ENCODE measurements at places on chromosomes 12 and 14.
A peak's percentile ranks its signal among the peaks of the same experiment; 100 is the strongest.

- no peak overlapping the region for H3K27ac ChIP-seq
- peaks cover 6% of the 10 kb centered on the region for H3K4me1 ChIP-seq
- no peaks in the 10 kb centered on the region for H3K36me3 ChIP-seq
- no peaks in the 10 kb centered on the region for H3K27me3 ChIP-seq
These were observed 17.1 kb downstream of the ZFC3H1 start for GRCh38 chr12:71646512-71646911.

DNA sequence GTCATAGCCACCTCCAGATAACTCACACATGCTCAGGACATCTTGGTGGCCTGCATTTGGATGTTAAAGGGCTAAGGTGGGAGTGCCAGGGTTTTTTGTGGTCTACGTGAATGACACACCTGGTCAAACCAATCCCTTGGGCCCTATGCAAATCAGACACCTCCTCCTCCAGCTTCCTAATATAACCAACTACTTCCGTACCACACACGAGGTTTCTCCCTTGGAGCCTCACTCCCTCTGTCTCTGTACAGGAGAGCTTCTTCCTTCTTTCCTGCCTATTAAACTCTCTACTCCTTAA, 19.6 kb downstream of the APOBEC1 start:
- H3K4me3 ChIP-seq, result no peak overlapping the region
- no peak overlapping the region for H3K27ac ChIP-seq
- no peak for DNase-seq

- no peaks in the 10 kb centered on the region for H3K36me3 ChIP-seq
- no peak overlapping the region for H3K4me3 ChIP-seq
- no peak for DNase-seq
- no peaks in the 10 kb centered on the region for H3K4me1 ChIP-seq
- no peak overlapping the region for H3K27ac ChIP-seq
These were observed 198.8 kb upstream of the TMEM132C start for GRCh38 chr12:128068211-128068610.

- H3K4me3 ChIP-seq, result peak overlapping the region; percentile 83
- peak; percentile 57 for DNase-seq
- H3K27me3 ChIP-seq, result no peaks in the 10 kb centered on the region
- no peaks in the 10 kb centered on the region for H3K36me3 ChIP-seq
- H3K27ac ChIP-seq, result peak overlapping the region; percentile 46
- H3K4me1 ChIP-seq, result peaks cover 27% of the 10 kb centered on the region
These were observed 734 bp downstream of the FIGNL2 start for GRCh38 chr12:51847643-51848325.

DNA sequence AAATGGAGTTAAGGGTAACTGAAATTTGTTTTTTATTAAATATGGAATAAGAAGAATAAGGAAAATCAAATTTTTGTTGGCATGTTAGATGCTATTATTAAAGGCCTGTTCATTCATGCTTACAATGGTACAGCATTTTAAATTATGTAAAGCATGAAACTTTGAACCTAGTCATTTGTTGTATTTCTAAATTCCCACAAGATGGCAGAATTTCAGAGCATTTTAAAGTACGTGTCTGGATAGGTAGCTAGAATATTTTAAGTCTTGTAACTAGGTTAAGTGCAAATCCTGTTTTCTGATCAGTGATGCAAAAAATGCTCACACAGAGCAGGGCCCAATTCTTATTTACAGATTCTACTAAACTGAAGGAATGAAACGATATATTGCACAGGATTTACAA, 585.6 kb upstream of the MIS18BP1 start:
- H3K4me3 ChIP-seq, result no peak overlapping the region
- no peaks in the 10 kb centered on the region for H3K36me3 ChIP-seq
- no peaks in the 10 kb centered on the region for H3K27me3 ChIP-seq
- no peak overlapping the region for H3K27ac ChIP-seq
- H3K4me1 ChIP-seq, result no peaks in the 10 kb centered on the region

DNA sequence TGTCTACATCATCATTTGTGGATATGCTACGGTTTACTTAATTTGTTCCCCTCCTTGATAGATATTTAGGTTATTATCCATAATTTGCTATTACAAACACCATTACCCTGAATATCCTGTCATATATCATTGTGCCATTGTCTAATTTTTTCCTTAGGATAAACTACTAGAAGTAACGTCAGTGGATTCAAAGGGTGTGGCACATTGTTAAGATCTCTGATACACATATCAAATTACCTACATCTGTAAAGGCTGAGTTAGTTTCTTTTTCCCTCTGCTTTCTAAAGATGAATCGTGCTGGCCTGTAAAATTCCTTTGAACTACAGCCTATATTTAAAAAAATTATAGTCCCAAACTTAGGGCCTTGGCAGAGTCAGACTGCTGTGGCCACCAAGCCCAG, 53.9 kb upstream of the STRN3 start:
- no peak for DNase-seq
- no peaks in the 10 kb centered on the region for H3K27me3 ChIP-seq
- H3K36me3 ChIP-seq, result no peaks in the 10 kb centered on the region
- no peak overlapping the region for H3K27ac ChIP-seq
- H3K4me3 ChIP-seq, result no peak overlapping the region

- no peak overlapping the region for H3K27ac ChIP-seq
- H3K4me3 ChIP-seq, result no peak overlapping the region
- H3K36me3 ChIP-seq, result no peaks in the 10 kb centered on the region
- no peaks in the 10 kb centered on the region for H3K27me3 ChIP-seq
These were observed 49.2 kb upstream of the ERGIC2 start for GRCh38 chr12:29429999-29430715.

- DNase-seq, result no peak
- no peaks in the 10 kb centered on the region for H3K4me1 ChIP-seq
- H3K36me3 ChIP-seq, result no peaks in the 10 kb centered on the region
- no peak overlapping the region for H3K4me3 ChIP-seq
- no peak overlapping the region for H3K27ac ChIP-seq
- no peaks in the 10 kb centered on the region for H3K27me3 ChIP-seq
These were observed 61.7 kb downstream of the PPP1R12A start for GRCh38 chr12:79873201-79873600.

- no peak for DNase-seq
- H3K27ac ChIP-seq, result no peak overlapping the region
- peaks cover 10% of the 10 kb centered on the region for H3K4me1 ChIP-seq
- no peak overlapping the region for H3K4me3 ChIP-seq
- no peaks in the 10 kb centered on the region for H3K36me3 ChIP-seq
These were observed 227.1 kb downstream of the NUBPL start for GRCh38 chr14:31788340-31788739.

GRCh38 chr12:59500335-59500734, 95.5 kb upstream of the SLC16A7 start:
- H3K27ac ChIP-seq, result no peak overlapping the region
- no peak for DNase-seq
- no peaks in the 10 kb centered on the region for H3K4me1 ChIP-seq
- no peak overlapping the region for H3K4me3 ChIP-seq
- no peaks in the 10 kb centered on the region for H3K36me3 ChIP-seq

GRCh38 chr12:51827925-51828818, 20.3 kb downstream of the FIGNL2 start:
- H3K27me3 ChIP-seq, result no peaks in the 10 kb centered on the region
- H3K4me3 ChIP-seq, result no peak overlapping the region
- H3K4me1 ChIP-seq, result no peaks in the 10 kb centered on the region
- H3K36me3 ChIP-seq, result no peaks in the 10 kb centered on the region
- DNase-seq, result no peak

All from Caco-2 (cell line).